Activated naive CD4-positive, alpha-beta T cell treated with anti-CD3 and anti-CD28 coated beads, Interleukin-2, amount 50 U/mL, for 16 hours (primary cell): ENCODE measurements at places on chromosomes 2 and 18.

DNA sequence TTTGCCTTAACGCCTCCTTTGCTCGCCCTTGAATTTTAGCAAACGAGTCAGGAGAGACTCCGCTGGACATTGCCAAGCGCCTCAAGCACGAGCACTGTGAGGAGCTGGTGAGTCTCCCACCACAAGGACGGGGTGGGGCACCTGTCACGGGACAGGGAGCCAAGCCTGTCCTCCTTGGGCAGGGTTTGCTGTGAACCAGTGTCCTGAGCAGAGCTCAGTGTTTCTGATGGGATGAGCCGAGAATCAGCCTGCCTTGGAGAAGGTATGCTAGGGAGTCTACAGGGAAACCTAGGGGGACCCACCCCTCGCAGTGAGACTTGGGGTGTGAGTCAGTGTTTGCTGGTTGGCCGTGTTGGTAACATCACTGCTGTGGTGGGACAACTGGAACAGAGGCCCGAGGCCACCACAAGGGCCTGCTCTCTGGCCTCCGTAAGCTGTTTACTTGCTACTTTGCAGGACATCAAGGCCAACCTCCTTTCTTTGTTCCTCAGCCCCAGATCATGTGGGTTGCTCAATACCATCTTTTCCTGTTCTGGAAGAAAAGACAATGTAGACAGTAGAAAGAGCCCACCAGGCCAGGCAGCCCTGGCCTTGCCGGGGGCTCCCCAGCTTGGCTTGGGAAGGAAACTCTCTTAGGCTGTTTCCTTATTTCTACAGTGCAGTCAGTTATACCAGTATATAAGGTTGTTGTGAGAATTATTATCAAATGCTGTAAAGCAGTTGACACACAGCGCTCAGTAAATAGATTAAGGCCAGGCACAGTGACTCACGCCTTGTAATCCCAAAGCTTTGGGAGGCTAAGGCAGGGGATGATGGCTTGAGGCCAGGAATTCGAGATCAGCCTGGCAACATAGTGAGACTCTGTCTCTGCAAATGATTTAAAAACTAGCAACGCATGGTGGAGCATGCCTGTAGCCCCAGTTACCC, 42.4 kb downstream of the ITGB1BP1 start:
- no peak for DNase-seq

DNA sequence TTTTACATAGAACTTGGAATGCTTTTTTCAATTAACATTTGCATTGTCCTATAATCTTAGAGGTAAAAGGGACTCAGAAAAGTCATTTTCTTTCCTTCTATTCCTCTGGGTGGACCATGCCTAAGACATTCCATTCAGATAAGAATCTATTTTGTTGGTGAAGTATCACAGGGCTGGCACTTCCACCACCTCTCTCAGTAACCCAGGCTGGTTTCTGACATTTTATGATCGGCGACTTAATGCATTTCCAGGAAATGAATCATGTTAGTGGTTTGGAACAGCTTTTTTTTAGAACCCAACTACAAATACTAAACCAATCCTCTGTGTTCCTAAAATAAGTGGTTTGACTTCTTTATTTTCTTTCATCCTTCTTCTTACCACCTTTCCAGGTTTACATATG, 27.0 kb downstream of the GAD1 start:
- DNase-seq: no peak

GRCh38 chr2:234999740-235000425, 48.1 kb downstream of the SH3BP4 start:
- no peak for DNase-seq

- DNase-seq: no peak
Measured at GRCh38 chr2:202669841-202670240, 35.1 kb downstream of the FAM117B start.

- no peak for DNase-seq
Measured at GRCh38 chr2:62406573-62407043, 99.4 kb downstream of the TMEM17 start.

DNA sequence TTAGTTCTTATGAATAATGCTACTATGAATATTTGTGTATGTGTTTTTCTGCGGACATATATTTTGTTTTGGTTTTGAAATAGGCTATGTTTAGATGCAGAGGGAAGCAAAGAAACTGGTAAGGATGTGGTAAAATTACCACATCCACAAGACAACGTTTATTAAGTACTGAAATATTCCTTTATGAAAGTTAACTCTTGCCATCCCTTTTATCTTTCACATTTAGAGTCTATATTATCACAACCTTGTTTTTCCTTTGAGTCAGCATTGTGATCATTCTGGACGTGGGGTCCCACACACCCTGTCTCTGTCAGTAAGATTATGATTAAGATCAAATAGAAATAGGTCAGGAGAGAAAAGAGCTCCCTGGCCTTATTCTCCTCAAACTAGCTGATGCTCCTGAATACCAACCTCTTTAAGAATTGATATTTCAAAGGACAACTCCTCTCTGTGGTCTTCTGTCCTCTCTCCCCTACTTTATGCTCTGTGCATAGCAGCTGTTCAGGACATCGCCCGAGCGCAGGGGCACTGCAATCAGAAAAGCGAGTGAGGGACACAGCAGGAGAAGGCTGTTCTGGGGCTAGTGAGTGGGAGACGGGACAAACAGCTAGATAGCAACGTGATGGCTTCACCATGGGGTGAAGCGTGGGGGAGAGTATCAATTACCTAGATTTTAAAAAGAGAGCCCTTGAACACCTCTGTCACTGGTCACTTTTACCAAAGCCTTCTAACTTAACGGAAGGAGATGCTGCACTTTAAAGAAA, 12.2 kb downstream of the METAP1D start:
- no peak for DNase-seq

- no peak for DNase-seq
Measured at GRCh38 chr2:163808406-163808805, 72.6 kb upstream of the FIGN start.
